ENCODE measurements at places on chromosomes 6 and 20.

DNA sequence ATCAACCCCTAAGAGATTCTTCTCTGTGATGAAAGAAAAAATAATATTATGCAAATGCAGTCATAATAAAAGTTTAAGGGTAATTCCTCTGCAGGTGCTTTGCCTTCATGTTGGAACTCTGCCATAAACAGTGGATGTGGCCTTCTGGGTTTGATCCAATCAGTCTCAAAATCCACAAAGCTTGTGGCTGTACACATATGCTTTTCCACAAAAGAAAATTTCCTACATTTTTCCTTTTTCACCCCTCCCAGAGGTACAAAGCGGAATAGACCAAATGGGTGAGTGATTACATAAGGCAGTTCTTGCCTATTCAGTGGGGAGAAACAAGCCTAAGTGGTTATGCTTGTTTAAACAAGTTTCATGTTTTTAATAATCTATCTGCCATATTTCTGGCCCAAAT is 16.7 kb downstream of the CALHM5 start:
- DNase-seq = no peak

GRCh38 chr6:157490611-157491269 is 109.8 kb downstream of the ZDHHC14 start:
- no peak for DNase-seq

GRCh38 chr6:161393292-161393691 is 119.4 kb upstream of the AGPAT4 start:
- no peak for DNase-seq

GRCh38 chr6:30541515-30542403 is 14.5 kb downstream of the GNL1 start:
- peak; percentile 85 for DNase-seq

DNA sequence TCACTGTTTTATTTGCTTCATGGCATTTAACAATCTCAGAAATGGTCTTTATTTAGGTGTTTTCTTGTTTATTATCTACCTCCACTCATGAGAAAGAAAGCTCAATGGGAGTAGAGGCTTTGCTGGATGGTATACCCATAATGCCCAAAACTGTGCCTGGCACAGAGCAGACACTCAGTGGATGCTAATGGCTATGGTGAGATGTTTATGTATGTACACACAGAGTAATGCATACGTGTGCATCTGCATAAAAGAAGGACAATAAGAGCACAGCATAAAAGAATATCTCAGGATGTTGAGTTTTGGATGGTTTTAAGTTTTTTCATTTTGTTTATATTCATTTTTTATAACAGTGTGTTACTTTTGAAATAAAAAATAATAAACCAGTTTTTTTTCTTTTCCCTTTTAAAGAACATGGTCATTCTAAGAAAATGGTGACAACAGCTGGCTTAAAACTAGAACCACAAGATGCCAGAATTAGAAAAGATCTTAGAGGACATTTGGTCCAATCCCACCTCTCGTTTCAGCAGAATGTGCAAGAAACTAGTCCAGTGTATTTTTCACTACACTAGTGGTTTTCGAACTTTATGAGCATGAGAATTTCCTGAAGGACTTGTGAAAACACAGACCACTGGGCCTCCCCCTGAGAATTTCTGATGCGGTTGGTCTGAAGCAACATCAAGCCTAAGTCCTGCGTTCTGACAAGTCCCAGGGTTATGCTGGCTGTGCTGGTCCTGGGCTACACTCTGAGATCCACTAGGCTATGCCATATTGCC is 131.9 kb downstream of the FYN start:
- no peak for DNase-seq

GRCh38 chr6:2971420-2972218 is at the start of gene SERPINB6:
SERPINB6 (minus strand) TSS chr6:2971567; CDS start chr6:2959332, 12,235 bp downstream.
- peak; percentile 27 for DNase-seq

Measured in MM.1S (cell line).